ENCODE measurements at places on chromosomes 2 and 18.

GRCh38 chr18:31049189-31049588 is 6.6 kb upstream of the DSC3 start:
- DNase-seq, result no peak

- no peak for DNase-seq
Observed at GRCh38 chr2:113061896-113062770, 3.1 kb downstream of the IL36RN start.

- no peak for DNase-seq
Observed at GRCh38 chr2:197759013-197759412, 26.1 kb downstream of the BOLL start.

DNA sequence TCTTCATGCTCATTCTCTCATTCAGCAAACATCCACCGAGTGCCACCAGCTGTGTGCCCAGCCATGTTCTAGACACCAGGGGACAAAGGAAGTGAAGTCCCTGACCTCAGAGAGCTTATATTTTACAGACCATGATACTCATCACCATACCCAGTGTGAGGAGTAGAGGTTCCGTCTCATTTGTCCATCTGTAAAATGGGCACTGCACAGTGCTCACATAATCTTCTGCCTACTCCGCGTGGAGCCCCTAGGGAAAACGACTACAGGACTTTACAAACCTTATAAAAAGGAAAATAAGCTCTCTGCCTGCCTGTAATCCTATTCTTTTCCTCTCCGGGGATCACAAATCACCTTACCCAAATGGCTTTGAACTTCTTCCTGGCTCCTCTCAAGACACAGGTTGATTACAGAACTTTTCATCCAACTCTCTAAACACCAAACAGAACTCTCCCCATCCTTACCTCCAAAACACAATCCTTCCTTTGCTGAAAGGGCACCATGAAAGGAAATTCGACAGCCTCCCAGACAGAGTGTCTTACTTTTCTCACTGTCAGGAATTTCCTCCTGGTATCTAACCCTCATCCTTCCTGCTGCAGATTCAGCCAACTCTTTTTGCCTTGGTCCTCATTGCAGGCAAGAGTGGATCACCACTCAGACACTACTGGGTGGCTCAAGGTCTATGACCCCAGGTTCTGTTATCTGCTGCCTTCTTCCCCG is 99.5 kb downstream of the TNS1 start:
- no peak for DNase-seq

- no peak for DNase-seq
Observed at GRCh38 chr18:44778788-44779187, 98.1 kb downstream of the SETBP1 start.

DNA sequence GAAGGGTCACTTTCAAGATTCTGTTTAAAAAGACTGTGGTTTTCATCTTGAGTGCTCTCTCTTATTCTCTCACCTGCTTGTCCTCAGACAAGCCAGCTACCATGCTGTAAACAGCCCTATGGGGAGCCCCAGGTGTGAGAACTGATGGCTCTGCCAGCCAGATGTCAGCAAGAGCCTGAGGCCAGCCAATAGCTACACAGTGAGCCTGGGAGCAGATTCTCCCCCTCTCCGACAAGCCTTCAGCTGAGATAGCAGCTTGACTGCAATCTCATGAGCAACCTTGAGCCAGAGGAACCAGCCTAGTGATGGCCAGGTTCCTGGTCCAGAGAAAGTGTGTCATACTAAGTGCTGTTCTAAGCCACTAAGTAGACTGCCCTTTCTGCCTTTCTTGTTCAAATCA is 272.1 kb downstream of the NAPG start:
- DNase-seq, result no peak

- peak; percentile 64 for DNase-seq
Observed at GRCh38 chr2:120858361-120859106, 122.9 kb downstream of the GLI2 start.

GRCh38 chr2:167471332-167471731 is 583.1 kb downstream of the XIRP2 start:
- DNase-seq, result no peak

GRCh38 chr2:5548991-5549715 is 143.0 kb upstream of the SOX11 start:
- no peak for DNase-seq

DNA sequence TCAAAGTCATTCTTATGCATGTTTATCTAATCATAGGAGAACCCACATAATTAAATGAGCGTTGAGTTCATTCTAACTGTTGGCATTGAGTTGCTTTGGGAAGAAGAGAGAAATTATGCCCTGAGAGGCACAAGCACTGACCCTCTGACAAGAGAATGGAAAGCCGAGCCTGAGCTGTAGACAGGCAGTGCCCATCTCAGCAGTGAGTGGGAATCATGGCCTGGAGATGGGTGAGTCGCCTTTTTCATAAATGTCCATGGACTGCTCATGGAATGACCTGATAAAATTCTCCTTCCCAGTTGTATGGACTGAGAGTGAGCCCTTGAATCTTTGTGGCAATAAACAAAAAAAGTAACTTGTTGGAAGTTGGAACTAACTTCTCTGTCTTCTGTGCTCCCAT is 21.4 kb upstream of the MYO3B start:
- DNase-seq, result no peak

GRCh38 chr18:58716060-58716756 is 44.9 kb downstream of the MALT1 start:
- no peak for DNase-seq

GRCh38 chr18:78611869-78612268 is 367.7 kb upstream of the SALL3 start:
- DNase-seq, result no peak

DNA sequence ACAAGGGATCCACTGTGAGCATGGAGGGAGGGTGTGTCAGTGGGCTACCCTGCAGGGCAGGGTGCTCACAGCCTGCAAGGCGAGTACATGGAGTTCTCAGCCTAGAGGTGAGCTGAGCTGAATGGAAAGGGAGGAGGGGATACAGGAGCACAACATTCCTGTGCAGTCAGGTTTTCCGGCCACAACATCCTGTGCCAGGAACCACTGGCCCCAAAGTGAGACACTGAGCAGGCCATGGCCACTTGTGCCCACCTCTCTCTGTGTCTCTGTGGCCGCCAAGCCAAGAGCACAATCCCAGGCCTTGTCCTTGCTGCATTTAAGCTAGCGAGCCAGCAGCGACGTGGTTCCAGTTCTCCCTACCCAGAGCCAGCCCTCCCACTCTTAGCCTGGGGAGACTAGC is 6.1 kb downstream of the DOK1 start:
- DNase-seq, result no peak

DNA sequence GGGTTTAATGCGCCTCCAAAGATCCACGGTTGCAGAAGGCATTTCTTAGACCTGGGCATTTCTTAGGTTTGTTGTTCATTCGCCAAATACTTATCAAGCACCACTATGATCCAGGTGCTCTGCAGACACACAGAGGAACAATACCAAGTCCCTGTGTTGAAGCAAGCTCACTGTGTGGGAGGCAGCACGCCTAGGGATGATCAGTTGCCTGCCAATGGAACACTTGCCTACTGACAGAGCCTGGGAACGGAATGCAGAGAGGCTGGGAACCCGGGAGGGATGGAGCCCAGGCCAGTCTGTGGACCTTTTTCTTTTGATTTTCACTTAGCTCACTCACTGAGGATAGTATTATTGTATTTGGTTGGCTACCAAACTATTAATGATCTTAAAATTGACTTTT is 1.9 kb upstream of the GRP start:
- no peak for DNase-seq

DNA sequence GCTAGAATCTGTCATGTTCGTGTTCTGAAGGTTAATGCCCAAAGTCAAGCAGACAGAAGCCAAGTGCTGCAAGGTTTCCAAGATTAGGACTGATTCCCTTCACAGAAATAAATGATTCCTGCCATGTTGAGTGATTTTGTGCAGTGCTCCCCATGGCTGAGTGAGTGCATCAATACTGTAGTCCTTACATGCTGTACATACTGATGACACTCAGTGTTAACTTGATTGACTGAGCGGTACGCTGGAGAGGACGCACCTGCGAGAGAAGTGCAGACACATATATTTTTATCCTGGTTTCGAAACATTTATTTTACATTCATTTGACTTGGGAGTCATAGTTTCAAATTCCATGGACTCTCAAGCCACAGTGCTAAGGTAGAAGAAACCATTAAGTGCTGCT is 92.0 kb downstream of the ASXL3 start:
- no peak for DNase-seq

DNA sequence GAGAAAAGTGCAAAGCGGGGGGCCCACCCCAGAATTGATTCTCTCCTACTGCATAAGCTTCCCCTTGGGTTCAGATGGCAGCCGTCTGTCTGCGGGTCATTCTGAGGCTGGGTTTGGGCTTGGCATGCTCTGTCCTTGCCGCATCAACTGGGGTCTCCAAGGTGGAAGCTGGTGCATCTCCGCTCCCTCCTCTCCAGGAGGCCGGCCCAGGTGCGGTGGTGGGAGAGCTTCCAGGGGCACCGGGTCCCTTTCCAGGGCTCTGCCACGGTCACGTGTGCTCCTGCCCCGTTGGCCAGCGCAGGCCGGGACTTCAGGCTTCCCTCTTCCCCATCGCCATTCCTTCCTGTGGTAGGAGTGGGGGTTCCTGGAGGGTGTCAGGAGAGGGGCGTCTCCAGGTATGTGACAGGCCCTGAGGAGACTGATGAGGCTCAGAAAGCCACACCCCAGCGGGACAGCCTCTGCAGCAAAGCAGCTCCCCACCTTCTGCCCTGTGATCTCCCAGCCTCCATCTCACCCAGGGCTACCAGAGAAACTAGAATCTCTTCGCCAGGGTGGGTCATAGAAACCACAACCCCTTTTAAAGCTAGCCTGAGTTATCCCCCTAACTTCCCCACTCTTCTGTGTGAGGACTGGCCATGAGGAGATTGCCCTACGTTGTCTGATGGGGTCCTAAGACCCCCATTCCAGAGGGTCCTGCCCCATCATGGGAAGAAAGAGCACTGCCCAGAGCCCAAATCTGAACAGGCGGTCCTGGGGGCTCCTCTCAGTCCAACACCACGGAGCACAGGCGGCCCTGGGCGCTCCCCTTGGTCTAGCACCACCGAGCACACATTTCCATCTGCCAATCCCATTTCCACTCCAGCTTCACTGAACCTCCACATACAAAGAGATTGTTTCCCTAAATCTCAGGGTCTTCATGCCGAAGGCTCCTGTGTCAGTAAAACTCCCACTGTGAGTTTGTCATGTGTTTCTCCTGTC is 76.6 kb downstream of the SLC66A2 start:
- no peak for DNase-seq

- DNase-seq, result no peak
Observed at GRCh38 chr18:77113361-77114151, 19.0 kb downstream of the MBP start.

DNA sequence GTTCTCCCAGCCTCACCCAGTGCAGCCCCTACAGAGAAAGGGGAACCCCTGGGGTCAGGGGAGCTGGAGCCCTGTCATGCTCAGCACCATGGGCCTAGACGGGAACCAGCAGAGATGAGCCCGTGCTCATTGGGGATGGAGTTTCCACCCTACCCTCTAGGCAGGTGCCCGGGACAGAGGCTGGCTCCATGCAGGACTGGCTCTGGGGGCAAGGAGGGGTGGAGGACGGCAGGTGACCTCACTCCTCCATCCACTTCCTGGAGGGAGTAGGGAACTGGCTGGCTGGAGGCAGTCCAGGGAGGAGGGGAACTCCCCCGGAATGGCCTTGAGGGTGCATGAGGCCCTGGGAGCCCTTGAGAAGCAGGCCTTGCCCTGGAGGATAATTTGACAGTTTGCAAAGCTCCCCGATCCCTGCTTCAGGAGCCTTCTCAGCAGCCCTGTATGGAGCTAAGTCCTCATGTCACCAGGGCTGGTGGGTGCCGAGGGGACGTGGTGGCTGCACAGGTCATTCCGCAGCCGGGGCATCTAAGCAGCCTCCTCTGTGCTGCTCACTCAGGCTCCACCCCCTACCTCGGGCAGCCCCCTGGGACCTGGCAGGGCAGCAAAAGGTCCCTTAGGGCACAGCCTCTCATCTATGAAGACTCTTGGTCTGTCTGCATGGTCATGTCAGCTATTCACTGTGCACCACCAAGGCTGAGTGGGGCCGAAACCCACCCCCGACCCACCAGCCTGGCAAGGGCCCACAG is 2.1 kb downstream of the NEURL3 start:
- no peak for DNase-seq

DNA sequence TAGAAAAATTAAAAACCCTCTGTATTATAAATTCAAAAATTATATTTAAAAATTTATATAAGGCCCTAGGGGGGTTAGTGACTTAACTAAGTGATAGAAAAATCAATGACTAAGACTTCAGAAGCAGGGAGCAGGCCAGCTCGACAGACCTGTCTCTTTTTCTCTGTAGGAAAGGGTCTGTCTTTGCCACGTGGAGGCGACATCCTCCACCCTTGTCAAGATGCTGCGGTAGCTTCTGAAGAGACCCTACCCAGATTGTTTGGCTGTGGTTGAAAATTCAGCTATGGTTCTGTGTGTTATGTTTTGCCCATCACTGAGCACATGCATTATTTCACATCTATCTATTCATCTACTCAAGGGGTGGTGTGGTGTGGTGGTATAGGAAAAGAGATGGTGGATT is 8.2 kb upstream of the SLC4A3 start:
- no peak for DNase-seq

DNA sequence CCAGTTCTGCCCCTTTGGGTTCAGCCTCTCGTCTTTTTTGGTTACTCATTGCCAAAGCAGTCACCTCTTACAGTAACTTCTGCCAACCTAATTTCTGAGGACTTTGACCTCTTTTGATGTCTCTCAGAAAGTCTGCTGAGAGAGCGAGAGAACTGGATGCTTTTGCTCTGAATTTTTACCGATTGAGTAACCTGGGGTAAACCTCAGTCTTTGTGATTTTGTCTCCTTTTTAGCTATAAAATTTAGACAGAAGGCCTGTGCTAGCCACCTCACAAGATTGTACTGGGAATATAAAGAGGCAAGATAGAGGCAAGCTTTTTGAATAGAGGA is 34.8 kb upstream of the IL1R1 start:
- DNase-seq, result no peak

DNA sequence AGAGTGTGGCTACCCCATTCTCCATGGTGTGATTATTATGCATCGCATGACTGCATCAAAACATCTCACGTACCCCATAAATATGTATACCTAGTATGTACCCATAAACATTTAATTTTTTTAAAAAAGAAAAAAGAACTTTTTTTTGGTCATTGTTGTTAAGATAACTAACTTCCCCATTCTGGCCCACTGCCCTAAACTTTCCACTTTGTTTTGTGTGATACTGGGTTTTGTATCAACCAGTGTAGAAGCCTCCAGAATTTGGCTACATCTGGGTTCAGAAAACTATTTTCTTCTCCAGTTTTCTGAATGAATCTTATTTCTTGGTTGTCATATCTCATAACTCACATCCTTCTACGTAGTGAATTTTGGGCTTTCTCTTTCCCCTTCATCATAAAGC is 62.3 kb upstream of the NABP1 start:
- DNase-seq, result no peak

GRCh38 chr18:29008809-29009208 is 831.9 kb upstream of the CDH2 start:
- DNase-seq, result no peak

DNA sequence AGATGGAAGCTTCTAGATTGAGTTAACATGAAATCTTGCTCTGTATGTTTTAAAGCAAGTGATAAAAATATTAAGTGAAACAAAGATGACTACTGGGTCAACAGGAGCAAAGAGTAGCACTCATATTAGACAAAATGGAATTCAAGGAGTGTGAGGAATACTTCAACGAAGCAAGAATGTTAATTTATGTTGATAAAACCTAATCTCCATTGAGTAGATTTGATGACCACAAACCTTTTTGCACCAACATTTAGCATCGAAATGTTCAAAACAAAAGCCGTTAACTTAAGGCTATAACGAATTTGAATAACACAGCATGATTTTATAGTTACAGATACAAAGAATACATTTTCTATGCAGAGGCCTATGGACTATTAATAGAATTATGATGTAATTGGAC is 35.7 kb downstream of the MRPS9 start:
- DNase-seq, result no peak
